ENCODE measurements at places on chromosomes 11 and 22.

- no peak for DNase-seq
These were observed 52.4 kb downstream of the CELSR1 start for GRCh38 chr22:46484861-46485595.

DNA sequence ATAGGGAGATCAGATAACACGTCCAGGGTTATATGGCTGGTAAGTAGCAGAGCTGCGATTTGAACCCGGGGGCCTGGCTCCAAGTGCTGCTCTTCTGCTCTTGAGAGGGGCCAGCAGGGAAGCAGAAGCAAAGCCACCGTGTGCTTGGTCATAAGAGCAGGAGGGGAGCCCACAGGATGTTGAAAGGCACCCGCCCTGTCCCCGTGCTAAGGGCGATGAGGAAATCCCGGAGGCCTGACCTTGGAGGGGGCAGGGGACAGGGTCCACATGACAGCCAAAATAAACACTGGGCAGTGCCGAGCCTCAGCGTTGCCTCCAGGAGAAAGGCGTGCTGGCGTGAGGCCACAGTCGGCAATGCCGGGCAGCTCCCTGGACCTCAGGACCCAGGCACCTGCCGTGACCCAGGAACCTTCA, 28.8 kb downstream of the TOM1 start:
- DNase-seq = no peak

GRCh38 chr11:86446163-86446923, 71.7 kb downstream of the CCDC81 start:
- DNase-seq = no peak

DNA sequence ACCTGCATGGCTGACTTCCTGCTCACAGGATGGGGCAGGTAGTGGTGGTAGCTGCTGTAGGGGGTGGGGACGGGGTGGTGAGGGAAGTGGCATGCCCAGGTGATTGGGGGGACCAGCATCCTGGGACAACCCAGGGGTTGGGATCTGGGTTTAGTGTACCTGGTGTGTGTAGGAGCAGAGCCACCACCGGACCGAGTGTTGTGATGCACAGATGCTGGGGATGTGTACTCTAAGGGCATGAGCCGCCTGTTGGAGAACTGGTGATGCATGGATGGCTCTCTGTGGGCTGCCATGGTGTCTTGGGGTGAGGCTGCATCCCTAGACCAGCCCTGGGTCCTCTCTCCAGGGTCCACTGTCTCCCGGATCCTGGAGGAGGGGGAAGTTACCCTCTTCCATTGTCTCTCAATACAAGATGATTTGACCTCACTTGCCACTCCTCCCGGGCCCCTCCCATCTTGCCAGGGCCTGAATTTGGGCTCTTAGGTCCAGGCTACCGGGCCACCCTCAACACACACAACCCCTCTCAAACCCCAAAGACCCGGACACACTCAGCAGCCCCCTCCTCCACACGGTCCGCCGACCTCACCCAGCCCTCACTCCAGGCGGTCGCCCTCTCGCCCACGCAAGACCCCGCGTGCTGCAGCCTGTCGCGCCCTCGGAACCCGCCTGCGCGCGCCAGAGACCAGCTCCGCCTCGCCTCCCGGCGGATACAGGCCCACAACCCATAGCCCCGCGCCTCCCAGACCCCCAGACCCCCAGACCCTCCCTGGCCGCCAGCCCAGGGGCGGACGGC, 619 bp downstream of the LRRC75B start:
- DNase-seq = no peak

GRCh38 chr11:6402561-6402981, 12.3 kb downstream of the SMPD1 start:
- DNase-seq = peak; percentile 30

DNA sequence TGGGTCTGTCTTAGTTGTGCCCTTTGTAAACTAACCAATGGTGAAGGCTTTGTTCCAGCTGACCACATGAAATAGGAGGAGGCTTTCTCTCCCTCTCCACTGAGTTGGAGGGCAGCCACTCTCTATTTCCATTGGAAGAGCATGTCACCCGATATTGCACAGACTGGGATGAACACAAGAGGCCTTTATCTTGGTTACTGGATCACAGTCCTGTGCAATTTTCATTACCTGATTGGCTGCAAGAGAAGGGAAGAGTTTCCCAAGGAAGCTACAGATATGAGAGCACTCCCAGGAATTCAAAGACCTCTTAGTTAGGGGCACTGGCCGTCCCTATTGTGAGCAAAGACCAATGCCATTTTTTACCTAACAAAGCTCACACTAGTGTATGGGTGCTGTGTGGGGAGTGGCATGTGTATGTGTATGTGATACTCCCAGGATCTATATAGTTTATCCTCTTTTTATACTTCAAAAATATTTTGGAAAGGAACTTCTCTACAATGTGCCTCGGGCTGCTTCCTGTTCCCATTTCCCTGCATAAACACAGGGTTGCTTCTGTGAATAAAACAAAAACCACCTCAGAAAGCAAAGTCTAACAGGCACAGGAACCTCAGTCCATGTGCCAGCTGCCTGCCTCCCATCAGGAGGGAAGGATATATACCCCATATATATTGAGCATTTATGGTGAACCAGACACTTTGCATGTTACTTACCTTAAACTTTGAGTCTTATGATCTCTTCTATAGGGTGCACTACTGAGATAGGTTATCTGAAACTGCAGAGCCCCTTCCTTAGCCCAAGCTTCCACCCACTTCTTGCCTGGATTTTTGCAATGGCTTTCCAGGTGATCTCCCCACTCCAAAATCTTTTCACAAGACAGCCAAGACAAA, 126.5 kb downstream of the RASSF10 start:
- no peak for DNase-seq

- peak; percentile 25 for DNase-seq
These were observed 96.6 kb downstream of the BCR start for GRCh38 chr22:23276656-23277582.

- no peak for DNase-seq
These were observed 71.8 kb downstream of the DSCAML1 start for GRCh38 chr11:117725048-117725734.

DNA sequence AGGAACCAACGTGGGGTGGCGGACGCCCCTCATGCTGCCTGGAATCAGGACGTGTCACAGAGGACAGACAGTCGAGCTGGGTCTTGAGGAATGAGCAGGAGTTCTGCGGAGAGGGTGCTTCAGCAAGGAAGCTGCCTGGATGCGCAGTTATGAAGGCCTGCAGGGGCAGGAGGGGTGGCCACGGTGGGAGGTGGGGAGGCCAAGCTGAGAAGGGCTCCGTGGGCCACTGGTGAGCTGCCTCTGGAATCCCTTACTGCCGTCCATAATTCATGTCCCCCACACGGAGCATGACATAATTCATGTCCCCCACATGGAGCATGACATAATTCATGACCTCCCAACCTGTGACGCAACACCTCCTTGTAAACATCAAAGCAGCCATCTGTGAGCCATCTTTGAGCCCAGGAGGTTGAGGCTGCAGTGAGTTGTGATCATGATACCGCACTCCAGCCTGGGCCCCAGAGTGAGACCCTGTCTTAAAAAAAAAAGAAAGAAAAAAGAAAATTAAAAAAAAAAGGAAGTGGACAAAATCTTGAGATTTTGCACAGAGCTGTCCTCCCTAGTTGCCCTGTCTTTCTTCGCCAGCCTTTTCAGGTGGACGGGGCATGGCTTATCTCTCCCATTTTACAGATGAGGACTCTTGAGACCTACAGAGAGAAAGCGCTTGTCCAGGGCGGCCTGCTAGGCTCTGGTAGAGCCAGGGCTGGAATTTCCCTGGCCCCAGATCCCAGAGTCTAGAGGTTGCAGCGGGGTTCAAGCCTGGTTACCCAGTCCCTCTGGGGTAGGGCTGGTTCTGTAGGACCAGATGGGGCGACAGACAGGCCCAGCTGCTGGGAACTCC, 24.3 kb upstream of the PICK1 start:
- DNase-seq = no peak

All from activated B cell treated with CpG ODN at 0.5 μM for 24 hours (primary cell).